Activated CD4-positive, alpha-beta T cell treated with anti-CD3 and anti-CD28 coated beads, Interleukin-2, amount 50 U/mL, for 24 hours (primary cell): ENCODE measurements at places on chromosomes 2 and 18.

DNA sequence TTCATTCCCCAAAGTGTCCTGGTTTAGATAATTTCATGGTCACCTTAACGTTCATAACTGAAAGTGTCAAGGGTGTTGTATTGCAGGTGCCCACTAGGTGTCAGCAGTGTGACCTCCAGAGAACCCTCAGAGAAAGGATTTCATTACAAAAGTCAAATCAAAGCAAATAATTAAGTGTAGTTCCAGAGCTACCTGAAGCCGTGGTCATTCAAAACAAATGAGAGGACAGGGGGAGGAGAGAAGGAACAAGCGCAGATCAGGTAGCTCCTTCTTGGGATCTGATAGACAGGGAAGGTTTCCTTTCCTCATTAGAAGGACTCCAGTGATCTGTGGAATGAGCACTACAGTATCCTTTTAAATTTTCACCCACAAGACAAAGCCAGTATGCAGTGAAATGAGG lies at the start of gene SLC9A4:
SLC9A4 (plus strand) TSS at position 207 of the 400 bp plus-strand sequence. CDS start 534 bp downstream, outside the sequence.
- DNase-seq, result peak; percentile 20

DNA sequence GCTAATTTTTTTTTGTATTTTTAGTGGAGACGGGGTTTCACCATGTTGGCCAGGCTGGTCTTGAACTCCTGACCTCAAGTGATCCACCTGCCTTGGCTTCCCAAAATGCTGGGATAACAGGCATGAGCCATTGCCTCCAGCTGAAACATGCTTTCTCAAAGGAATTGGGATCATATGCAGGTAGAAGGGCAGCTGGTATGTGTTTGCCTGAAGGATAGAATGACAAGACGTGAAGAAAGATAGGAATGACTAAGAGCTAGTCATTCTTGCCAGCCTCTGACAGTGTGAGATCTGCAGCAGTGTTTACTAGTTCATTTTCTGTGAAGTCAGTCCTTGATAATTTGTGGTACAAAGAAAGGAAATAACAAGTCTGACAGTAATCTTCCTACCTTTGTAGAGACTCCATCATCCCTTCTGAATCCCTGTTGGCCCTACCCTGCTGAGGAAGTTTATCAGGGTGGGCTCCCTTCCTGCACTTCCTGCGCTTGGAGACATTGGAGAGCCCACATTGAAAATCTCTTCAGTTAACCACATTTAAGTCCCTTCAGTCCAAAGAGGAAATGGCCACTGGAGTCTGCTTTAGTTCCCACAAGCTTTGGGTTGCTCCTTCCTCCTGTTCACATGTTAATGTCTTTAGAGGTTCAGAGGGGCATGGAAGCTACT lies 14.7 kb downstream of the CFLAR start:
- peak; percentile 56 for DNase-seq

GRCh38 chr2:171266102-171266501 lies 105.4 kb upstream of the TLK1 start:
- DNase-seq, result no peak

- DNase-seq, result no peak
Observed at GRCh38 chr18:38406607-38407006, 841.0 kb upstream of the CELF4 start.

DNA sequence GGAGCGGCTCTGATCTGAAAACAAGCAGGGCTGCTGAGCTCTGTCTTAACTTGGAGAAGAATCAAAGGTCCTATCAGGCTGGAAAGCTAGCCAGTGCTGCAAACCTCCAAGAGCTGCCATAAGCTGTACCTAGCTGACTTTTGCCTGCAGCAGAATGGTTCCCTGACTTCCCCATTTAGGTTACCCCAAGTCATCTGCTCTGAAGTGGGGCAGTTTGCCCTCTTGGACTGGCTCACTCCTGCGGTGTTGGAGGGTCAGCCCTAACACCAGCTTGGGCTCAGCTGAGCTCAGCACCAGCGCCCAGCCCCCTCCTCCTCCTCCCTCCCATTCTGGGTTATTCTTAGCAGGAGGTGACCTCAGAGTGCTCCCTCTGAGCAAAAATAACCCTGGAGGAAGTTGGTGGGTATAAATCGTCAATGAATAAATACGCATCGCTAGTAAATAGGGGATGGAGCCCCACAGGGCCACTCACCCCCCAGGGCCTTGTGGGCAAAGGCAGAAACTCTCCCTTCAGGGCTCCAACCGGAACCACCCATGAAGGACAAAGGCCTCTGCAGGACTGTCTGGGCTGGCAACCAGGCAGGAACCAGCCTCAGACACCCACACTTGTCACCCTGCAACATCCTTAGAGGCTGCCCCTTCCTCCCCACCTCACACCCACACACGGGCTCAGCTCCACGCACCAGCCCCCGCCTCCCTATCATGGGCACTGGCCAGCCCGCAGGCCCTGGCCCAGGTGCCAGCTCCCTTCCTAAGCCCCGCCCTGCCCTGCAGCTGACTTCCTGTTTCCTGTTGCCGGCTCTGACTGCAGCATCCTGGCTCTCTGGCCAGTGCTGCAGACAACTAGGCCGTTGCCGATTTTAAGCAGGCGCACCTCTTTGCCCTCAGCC lies 46.9 kb downstream of the DNMT3A start:
- no peak for DNase-seq
